Stimulated activated naive CD8-positive, alpha-beta T cell treated with anti-CD3 and anti-CD28 coated beads, Interleukin-15, amount 100 ng/mL, for 72 hours (primary cell): ENCODE measurements at places on chromosomes 1 and 21.

- DNase-seq: no peak
Observed at GRCh38 chr1:111930356-111930755, 59.1 kb downstream of the KCND3 start.

GRCh38 chr21:45514311-45515021 is 27.8 kb downstream of the SLC19A1 start:
- no peak for DNase-seq

DNA sequence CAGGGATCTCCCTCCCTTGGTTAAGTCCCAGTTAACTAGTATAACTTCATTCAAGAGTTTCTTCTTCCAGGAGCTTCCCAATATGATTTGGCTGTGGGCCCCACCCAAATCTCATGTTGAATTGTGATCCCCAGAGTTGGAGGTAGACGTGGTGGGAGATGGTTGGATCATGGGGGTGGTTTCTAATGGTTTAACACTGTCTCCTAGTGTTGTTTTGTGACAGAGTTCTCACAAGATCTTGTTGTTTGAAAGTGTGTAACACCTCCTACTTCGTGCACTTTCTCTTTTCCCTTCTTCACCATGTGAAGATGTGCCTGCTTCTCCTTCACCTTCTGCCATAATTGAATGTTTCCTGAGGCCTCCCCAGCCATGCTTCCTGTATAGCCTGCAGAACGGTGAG is 251.8 kb upstream of the FGGY start:
- DNase-seq: no peak

GRCh38 chr1:118627435-118627834 is 360.7 kb downstream of the TBX15 start:
- DNase-seq: no peak

GRCh38 chr21:42698733-42699132 is 45.3 kb downstream of the PDE9A start:
- no peak for DNase-seq

DNA sequence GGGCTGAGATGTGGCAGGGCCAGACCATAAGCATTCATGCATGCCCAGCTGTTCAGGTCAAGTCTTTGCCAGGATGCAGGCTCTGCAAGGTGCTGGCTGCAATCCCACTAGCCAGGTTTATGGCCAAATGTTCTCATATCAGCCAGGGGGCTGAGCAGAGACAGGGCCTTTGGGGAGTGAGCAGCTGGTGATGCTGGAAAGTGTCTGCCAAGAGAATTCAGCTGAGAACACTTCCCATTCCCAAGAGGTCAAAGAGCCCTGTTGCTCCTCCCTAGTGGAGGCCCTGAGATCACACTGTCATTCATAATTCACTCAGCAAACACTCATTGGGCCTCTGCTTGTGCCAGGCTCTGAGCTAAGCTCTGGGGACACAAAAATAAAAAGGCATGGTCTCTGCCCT is 150.3 kb downstream of the DMRTA2 start:
- no peak for DNase-seq

GRCh38 chr1:192939440-192939839 is 119.7 kb downstream of the UCHL5 start:
- DNase-seq: no peak

DNA sequence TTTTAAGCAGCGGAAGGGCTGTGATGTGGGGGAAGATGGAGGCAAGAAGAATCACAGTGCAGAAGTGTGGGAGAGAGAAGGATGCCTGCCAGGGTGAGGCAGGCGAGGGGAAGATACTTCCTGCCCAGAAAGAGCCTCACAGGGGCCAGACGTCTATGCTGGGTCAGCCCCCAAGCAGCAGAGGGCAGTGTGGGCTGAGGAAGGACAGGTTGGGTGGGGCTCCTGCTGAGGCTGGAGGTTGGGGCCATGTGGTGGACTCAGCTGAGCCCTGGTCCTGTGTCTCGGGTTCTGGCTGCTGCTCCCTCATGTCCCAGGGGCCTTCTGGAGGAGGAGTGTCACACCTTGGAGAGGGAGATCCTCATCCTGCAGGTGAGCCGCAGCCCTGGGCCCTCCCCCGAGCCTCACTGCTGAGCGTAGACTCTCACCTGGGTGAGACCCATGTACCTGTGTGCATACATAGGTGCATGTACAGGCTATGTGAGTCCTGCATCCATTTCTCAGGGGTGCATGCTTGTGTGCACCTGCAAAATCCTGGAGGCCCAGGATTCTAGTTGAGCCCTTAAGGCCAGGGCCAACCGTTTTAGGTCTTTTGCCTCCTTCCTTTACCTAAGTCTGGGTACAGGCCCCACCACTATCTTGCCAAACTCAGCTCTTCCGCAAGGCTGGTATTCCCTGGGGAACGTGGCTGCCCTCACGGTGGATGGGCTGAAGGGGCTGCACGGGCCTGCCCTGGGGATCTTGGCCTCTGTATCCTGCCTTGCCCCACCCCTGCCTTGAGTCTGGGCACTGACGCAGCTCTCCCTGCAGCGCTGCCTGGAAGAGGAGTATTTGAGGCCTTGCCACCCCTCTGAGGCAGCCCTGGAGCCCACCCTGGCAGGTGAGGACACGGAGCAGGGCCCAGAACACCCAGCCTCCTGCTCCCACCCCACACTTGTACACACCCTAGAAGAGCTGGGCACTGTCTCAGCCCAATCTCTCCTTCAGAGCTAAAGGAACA is 3.7 kb downstream of the CCDC24 start:
- DNase-seq: peak; percentile 35

GRCh38 chr1:19636065-19636464 is 8.0 kb upstream of the NBL1 start:
- DNase-seq: no peak

GRCh38 chr1:26281091-26281958 is 1.4 kb downstream of the SH3BGRL3 start:
- DNase-seq: peak; percentile 35

DNA sequence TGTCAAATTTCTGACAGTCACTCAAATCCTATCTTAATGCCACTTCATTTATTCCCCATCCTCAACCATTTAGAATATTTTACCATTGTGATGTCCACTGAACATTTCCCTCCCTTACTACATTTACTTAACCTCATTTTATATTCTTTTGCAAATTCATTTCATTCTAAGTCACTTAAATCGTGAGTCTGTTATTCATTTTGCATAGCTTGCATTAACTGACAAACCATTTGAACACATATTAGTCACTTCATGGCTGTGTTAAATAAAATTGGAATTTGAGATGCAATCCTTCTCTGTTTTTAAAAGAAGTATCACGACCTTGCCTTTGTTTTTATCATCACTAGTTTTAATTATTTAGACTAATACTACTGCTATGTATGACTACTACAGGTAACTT is 199.4 kb upstream of the COL11A1 start:
- no peak for DNase-seq

GRCh38 chr1:246214708-246215509 is 292.2 kb downstream of the SMYD3 start:
- DNase-seq: no peak

- no peak for DNase-seq
Observed at GRCh38 chr1:246609632-246610031, 43.4 kb downstream of the CNST start.

DNA sequence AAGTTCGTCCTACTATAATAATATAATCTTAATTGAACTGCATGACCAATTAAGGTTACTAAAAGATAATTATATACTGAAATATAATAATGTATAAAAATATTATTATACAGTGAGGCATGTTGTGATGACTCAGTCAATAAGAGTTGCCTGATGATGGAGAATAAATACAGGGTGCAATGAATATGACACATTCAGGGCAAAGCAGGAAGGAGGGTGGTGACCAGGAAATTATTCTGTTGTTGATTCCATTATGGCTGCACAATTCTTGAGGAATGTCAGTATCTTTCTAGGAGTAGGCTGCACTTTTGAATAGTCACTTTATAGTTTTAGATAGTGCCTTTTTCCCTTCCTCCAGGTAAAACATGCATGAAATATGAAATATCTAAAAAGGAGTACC is 46.4 kb upstream of the RGS21 start:
- DNase-seq: no peak

DNA sequence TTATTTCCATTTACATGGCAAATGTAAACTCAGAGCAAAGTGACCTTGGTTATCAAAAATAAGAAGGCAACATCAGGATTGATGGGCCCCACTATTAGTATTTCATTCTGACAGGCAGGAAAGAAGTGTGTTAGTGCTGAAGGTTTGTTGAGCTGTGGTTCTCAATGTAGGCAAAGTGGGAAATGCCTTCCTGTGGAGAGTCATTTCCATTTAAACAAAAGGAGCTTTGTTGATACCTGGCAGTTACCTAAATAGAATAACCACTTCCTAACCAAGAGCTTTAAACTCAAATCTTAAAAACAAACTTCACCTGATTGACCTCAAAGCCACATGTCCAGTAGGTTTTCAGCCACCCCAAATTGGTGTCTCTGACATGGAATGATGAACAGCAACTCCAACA is 579.9 kb upstream of the BEND5 start:
- no peak for DNase-seq

- DNase-seq: no peak
Observed at GRCh38 chr1:229047161-229047839, 223.6 kb upstream of the RAB4A start.

DNA sequence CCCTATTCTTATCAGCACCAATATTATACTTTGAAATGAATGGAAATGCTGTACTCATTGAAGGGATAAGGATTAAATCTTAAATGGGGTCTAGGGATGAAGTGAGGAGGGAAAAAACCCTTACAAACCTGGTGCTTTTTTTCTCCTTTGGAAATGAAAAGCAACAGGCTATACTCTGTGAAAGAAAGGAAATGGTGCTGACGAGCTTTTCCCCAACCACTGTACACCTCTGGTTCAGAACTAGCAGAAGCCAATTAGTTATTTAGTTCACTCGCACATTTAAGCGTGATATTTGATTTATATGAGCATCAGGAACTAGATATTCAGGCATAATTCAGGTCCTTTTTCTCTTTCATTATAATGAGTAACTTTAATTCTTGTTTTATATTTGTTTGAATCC is 74.5 kb upstream of the S1PR1 start:
- no peak for DNase-seq

- DNase-seq: no peak
Observed at GRCh38 chr1:185790194-185790735, 56.1 kb downstream of the HMCN1 start.

GRCh38 chr1:206715552-206716158 is 30.9 kb downstream of the MAPKAPK2 start:
- no peak for DNase-seq

DNA sequence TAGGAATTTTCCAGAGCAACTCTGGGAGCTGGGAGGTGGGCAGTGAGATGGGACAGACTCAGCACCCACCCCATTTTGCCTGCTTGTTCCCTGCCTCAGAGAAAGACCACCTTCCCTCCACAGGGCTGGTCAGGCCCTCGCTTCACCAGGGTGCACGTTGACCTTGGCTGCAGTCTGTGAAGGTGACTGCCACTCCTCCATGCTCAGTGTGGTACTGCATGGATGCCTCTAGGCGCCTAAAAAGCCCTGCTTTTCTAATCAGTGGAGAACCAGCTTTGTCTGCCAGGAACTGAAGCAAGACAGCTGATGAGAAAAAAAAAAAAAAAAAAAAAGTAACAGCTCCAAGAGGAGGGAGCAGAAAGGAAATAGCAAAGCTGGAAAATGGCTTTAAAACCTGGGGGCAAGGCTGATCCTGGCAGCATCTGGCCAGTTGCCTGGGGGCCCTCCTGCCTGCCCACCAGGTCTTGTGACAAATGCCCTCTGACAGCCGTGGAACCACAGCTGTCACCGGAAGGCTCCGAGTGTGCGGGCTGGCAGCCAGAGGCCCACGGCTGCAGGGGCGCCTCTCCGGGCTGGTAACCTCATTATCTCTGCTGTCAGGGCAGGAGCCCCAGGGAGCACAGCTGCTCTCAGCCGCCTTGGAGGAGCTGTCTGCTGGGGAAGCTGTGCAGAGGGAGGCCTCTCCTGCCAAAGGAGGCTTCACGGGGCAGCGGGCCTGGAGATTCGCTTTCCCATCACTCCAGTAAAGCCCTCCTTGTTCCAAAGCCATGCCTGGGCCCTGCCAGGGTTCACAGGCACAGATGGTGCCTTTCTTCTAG is 13.7 kb downstream of the KIAA1614 start:
- no peak for DNase-seq

GRCh38 chr21:42563686-42564085 is 50.0 kb downstream of the SLC37A1 start:
- DNase-seq: no peak

GRCh38 chr1:53367503-53368313 is 39.8 kb upstream of the LRP8 start:
- DNase-seq: peak; percentile 11

GRCh38 chr1:37705399-37705798 is 13.1 kb downstream of the CDCA8 start:
- no peak for DNase-seq

- DNase-seq: no peak
Observed at GRCh38 chr1:24096009-24096738, 15.8 kb downstream of the MYOM3 start.

DNA sequence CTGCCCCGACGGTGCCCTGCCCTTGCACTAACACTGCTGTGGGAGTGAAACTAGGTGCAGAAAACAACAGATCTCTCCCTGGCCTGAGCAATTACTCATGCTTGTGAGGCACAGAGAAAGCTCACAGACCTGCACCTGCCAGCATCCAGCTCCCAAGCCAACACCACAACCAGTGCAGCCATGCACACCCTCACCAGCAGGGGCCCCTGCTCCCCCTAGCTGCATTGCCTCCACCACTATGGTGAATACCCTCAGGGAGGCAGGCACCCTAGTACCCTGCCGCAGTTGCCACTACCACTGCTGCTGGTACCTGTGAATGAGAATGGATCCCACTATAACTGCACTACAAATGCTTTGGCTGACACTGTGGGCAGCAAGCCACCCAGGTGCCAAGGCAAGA is 7.1 kb upstream of the DIRAS3 start:
- no peak for DNase-seq

DNA sequence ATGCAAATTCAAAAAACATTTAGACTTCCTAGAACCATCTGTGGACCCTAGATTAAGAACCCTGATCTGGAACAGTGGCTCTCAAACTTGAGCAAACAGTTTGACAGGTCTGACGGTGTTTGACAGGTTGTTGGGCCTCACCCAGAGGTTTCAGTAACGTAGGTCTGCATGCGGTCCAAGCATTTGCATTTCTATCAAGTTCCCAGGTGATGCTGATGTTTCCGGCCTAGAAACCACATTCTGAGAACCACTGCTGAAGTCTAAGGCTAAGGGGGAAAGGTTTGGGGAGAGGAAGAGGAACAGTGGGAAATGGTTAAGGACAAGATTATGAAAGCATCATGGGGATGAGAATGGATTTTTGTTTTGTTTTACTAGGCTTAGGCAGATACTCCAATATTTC is 48.6 kb downstream of the MDM4 start:
- peak; percentile 57 for DNase-seq

- DNase-seq: peak; percentile 68
Observed at GRCh38 chr1:15994590-15995351, 9.3 kb upstream of the SRARP start.

- no peak for DNase-seq
Observed at GRCh38 chr21:42047821-42048613, 23.1 kb upstream of the UMODL1 start.
